ENCODE measurements at places on chromosomes 5 and 9.

DNA sequence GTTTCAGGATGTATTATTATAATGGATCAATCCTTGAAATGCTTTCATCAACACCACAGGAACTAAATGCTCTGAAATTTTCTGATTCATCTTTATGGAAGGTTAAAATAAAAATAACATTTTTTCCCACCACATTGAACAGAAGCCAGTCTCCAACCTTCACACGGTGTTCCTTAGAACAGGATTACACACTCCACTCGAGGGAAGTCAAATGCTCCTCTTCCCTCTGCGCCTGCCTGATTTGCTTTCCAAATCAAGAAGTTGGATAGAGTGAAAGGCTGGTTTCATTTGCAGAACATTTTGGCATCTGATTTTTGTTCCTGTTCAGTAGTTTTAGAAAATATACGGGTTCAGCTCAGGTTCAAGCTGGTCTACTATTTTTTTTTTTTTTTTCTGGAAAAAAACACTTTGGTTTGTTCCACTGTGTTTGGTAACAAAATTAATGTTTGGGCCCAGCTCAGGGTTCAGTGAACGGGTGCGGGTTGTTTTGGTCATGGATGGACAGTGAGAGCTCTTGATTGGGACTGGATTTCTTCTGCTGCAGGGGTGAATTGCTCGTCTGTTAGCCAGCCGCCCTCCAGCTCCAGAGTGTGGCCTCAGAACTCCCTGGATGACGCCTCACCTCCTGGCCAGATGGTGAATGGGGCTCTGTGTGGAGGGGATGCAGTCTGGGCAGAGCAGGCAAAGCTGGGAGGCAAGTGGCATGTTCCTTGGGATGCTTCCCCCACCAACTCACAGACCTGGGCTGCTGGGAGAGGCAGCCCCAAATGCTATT lies 82.4 kb upstream of the STC2 start:
- DNase-seq: no peak

GRCh38 chr5:81316571-81316970 lies 15.2 kb downstream of the ZCCHC9 start:
- DNase-seq: no peak

DNA sequence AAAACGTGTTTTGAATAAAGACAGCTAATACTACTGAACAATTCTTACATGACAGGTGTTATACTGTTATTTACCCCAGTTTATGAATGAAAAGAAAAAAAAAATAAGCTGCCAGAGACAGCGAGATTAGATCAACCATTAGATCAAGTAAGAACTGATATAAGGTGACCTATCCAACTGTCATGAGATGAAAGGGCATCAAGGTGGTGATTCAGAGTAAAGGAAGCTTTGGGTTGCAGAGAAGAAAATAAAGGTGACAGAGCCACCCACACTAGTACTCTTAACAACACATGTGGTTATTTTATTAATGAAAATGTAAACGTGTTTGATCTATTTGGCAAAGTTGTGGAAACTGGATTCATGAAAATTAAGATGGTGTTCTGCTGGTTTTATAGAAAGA lies 435.2 kb downstream of the GABRG2 start:
- DNase-seq: no peak

GRCh38 chr5:116046823-116047222 lies 14.6 kb downstream of the ARL14EPL start:
- DNase-seq: no peak

- no peak for DNase-seq
These were observed 290.0 kb downstream of the ACTL7B start for GRCh38 chr9:108565651-108566378.

- no peak for DNase-seq
These were observed 643.6 kb downstream of the ACTL7B start for GRCh38 chr9:108212184-108212583.

- no peak for DNase-seq
These were observed 11.9 kb downstream of the OTULINL start for GRCh38 chr5:14593326-14594021.

DNA sequence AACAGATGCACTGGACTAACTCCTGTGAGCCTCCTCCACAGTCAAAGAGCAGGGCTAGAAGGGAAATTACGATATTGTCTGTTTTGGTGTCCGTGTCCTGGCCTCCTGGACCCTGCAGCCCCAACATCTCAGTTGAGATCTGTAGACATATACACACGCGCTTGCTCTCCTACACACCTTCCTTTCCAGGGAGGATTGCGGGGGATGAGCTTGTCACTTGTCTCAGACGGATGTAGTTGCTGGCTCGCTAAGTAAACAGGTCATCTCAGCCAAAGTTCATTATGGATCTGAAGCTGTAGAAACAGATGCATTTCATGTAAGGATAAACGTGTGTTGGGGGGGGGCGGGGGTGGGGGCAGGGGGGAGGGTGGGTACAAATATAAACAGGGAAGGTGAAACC lies 549.3 kb downstream of the CCDC171 start:
- no peak for DNase-seq

GRCh38 chr5:14351086-14351661 lies 208.0 kb downstream of the TRIO start:
- no peak for DNase-seq

- no peak for DNase-seq
These were observed 37.0 kb upstream of the FGF1 start for GRCh38 chr5:142722896-142723295.

GRCh38 chr5:4018007-4018406 lies 422.4 kb downstream of the IRX1 start:
- DNase-seq: no peak

GRCh38 chr5:180090769-180091546 lies 19.4 kb upstream of the RNF130 start:
- DNase-seq: peak; percentile 46

GRCh38 chr9:114027159-114027862 lies 50.8 kb downstream of the AMBP start:
- DNase-seq: no peak

DNA sequence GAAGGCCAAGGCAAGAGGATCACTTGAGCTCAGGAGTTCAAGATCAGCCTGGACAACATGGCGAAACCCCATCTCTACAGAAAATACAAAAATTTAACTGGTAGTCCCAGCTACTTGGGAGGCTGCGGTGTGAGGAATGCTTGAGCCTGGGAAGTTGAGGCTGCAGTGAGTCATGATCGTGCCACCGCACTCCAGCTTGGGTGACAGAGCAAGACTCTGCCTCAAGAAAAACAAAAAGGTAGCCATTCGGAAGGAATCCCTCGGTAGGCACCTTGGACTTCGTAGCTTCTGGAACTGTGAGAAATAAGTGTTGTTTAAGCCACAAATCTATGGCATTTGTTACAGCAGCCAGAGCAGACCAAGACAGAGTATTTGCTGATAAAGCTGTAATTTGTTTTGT lies 174.2 kb downstream of the DCP2 start:
- no peak for DNase-seq

- DNase-seq: no peak
These were observed 109.8 kb upstream of the SLC25A48 start for GRCh38 chr5:135724617-135725016.

DNA sequence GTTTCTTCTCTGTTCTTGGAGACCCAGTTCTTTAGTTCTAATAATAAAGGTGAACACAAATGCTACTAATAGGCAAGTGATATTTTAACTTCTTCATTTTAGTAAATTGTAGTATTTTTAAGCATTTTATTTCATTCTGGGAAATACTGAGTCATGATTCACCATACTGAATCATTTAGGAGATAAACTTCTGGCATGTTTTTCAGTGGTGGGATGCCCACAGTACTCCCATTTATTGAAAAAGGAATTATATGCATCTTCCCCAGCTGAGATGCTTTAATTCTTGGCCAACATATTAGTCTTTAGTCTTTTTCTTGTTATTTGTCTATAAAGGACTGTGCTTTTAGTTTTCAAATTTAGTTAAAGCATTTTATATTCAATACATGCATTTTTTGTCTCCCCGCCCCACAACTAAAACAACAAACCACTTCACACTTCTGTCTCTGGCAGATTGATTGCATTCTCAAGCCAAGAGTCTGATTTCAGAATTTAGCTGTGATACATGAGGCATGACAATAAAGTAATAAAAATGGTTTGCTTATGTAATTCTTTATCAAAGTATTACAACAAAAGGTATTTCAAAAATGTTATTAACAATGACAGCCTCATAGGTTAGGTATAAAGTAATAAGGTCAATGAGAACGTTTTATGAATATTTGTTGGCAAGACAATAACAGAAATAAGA lies 125.2 kb upstream of the CDH18 start:
- DNase-seq: no peak

DNA sequence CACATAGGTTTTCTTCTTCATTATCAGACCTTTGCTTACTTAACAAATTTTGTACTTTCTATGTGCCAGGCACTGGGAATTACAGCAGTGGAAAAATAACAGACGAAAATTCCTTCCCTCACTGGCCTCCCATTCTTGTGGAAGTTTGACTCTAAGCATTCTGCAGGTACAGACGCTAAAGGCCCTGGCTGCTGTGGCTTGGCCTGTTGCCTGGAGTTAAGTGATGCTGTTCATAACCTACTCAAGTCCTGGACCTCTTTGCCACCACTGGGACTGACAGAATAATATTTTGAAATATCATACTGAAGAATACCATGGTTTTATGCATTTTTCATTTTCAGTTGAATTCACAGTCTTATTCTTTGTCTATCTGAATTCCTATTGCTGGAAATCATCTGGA lies 97.3 kb upstream of the SPATA31C2 start:
- DNase-seq: no peak

DNA sequence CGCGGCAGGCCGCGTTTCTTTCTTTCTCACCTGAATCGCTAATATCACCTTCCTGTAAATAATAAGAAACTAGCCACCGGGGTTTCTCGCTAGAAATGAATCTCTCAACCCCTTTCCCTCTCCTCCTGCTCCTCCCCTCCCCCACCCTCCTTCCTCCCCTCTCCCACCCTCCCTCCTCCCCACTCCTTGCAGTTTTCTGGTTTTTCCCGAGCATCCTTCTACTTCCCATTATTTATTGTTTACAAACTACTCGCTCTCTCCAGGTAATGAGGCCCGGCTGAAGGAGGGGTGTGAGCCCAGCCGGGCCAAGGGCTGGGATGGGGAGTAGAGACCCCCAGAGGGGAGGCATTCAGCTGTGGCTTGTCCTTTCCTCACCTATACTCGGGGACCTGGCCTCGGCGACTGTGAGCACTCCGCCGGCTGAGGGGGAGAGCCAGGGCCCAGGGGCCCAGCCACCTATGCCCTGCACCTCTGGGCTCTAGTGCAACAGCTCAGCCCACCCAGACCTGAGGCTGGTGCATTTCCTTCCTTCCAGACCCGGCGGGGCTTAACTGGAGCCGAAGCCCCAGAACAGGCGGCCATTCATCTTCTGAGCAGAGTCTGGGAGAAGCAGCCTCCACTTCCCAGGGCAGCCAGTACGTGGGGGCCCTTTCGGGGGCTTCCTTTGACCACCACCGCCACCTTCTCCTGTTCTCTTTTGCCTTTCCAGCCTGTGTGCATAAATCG lies 2.1 kb upstream of the IRX4 start:
- DNase-seq: no peak

GRCh38 chr5:177329883-177330282 lies 18.2 kb upstream of the MXD3 start:
- DNase-seq: no peak

DNA sequence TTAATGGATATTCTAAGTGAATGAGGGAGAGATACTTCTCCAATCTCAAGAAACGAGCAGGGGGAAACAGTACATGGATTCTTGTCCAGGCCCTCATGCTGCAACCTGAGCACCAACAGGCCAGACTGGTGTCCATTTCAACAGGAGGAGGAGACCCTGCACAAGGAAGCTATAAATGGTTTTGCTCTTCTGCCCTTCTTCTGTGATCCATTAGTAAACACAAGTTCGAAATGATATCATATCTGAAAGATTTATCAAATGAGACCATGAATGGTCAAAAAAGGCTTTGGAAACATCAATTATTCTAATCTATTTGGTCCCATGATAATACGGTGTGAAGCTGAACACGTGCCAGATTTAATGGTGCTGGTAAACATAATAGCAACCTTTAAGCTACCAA lies 109.8 kb downstream of the NR6A1 start:
- DNase-seq: no peak

DNA sequence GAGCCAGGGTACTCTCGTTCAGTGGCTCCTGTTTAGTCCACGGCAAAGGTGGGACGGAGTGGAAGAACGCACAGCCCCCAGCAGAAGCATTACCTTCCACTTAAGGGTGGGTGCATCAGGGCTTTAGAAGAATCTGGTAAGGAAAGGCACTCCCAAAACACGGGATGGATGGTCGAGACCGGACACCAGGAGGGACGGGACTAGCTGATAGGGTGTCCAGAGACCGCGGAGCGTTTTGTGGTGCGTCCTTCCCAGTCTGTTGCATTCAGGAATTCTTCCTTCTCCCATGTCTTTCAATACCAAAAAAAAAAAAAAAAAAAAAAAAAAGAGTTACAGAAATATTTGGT lies 545 bp upstream of the CTSV start:
- no peak for DNase-seq

GRCh38 chr9:99181206-99181605 lies 40.5 kb downstream of the ALG2 start:
- DNase-seq: no peak

DNA sequence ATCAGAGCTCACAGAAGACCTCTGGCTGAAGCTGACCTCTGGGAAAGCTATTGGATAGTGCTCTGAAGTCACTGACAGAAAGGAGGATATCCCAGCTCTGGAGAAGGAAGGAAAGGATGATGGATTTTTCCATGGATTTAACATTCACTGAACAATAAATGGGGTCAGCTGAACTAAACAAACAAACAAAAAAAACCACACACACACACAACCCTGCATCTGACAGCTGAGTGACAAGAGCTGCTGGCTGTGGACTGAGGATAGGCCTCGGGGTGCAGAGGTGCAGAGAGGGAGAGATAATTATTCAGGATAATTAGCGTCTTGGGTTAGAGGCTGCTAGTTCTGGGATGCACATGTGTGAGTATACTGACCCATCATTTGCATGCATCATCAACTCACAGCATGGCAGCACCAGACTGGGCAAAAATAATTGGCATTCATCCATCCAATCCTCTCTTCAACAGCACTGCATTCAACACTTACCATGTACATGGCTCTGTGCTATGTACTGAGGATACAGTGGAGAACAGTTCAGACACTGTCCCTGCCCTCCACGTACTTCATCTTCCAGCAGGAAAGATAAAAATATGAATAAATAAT lies 131.4 kb upstream of the TRIM32 start:
- no peak for DNase-seq

- DNase-seq: peak; percentile 37
These were observed 494 bp downstream of the ASTN2 start for GRCh38 chr9:117414220-117414905.

- DNase-seq: no peak
These were observed 693.6 kb downstream of the TLE1 start for GRCh38 chr9:80995759-80996158.

DNA sequence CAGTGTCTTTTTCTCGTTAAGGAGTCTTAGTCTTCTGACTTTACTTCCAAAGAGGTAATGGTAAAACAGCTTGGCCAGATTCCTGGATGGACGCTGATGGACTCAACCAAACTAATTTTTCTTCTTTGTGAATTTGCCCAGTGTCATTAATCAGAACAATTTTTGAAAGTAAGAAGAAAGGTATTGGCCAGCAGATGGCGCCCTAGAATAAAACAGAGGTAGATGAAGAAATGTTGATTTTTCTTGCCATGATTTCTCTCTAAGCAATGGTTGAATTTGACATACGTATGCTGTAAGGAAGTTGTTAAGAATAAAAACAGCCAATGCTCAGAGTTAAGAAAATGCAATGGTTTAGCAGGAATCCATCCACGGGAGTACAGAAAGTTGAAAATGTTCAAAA lies 500.0 kb downstream of the DIRAS2 start:
- DNase-seq: no peak
